ENCODE measurements at places on chromosomes 3 and 15.

DNA sequence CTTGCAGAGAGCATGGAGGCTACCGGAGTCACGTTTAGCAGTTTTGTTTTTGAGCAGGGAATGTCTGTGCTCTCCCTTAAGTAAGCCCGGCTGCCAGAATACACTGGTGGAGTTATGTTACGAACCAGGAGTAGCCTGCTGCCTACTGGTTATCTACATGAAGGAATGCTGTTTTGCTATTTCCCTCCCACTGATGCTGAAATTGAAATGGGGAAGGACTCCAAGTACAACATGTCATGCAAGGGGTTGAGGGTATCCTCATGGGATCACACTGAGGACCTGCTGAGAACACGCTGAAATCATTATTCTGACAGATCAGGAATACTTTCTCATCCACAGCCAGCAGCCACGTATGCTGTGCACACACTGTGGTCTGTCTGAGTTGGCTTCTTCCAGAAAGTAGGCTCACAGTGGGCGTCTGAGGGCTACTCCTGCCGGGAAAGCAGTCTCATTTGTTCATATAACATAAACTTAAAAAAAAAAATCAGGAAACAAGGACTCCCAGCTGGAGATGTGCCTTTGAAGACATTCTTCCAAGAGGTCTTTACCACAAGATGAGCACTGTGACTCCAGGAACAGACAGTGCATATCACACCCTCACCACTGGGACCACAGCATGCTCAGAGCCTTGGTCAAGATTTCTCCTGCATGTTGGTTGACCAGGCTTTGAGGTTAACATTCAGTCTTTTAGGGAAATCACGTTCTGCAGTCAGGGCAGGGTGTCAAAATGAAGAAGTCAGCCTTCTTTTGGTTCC is 300.4 kb upstream of the RASGRP1 start:
- no peak for DNase-seq

DNA sequence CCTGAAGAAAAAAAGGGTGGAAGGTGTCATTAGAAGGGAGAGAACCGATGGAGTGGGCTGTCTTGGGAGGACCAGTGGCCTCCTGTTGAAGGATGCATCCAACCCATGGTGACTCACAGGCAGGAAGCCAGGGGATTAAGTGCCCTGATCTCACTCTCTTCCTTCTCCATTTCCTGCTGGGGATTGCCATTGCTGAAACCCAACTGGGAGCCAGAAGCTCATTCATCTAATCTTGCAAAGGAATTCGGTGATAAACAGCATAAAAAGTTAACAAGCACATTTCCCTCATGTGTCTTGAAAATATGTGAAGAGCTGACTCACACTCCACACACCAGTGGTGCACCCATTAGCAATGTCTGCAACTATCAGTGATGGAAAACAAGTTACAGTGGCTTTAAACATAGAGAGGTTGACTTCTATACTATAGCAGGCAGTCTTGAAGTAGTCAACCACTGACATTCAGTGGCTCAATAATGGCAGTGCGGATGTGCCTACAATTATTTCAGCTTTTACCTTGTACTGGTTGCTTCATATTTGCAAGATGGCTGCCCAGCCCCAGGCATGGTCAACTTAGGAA is 12.8 kb upstream of the CSRNP1 start:
- DNase-seq, result no peak

DNA sequence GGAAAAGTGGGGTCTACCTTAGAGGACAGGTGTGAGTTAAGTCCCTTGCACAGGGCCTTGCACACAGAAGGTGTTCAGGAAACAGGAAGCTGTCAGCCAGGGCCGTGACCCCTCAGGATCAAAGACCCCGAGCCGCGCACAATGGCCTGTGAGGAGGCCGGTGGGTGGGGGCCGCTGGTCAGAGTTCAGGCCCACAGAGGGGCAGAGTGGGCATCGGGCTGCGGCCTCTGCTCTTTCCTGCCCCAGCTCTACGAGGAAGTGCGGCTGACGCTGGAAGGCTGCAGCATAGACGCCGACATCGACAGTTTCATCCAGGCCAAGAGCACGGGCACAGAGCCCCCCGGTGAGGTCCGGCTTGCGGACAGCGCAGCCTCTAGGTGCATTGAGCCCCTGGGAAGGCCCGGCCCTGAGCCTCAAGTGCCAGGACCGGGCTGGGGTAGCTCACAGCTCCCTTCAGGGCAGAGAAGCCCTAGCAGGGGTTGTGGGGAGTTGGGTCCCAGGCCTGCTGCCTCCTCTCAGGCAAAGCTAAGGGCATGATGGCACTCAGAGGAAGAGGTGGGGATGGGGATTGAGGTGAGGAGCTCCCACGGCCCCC is 37.2 kb downstream of the PSTPIP1 start:
- DNase-seq, result no peak

GRCh38 chr15:96333131-96334016 is 2.9 kb downstream of the NR2F2 start:
- no peak for DNase-seq

DNA sequence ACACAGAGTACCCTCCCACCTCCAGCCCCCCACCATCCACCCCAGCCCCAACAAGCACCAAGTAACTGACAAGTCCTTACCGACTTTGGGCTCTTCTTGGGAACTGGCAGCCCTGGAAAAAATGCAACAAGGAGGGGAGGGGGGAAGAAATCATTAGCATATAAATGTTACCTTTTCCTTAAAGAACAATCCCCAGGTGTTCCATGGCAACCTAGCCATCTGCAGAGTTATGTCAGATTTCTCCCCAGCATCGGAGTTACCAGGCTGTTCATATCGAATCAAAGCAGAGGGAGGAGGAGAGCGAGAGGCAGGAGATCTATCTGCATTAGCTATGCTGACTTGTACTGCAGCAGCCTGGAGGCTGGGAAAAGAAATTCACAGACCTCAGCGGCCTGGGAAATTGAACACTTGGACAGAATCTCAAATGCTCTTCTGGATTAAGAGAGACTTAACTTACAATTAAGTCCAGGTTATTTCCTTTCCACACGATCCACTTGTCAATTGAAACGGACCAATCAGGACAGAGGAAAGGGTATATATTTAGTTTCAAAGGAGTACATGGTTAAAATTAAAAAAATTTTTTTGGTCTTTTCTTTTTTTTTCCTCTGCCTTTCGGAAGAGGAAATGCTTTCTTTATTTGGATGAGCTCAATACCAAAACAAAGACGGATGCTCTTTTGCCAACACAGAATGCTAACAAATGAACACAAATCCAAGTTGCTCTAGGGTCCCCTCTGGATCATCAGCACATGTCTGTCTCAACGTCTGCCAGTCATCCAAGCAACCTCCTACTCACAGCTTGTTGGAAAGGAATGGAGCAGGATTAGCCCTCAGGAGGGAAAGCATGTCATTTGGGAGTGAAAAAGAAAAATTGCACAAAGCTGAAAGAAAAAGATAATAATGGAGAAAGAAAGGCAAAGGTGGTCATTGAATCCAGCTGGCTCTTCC is 637.1 kb downstream of the MAGI1 start:
- DNase-seq, result no peak

DNA sequence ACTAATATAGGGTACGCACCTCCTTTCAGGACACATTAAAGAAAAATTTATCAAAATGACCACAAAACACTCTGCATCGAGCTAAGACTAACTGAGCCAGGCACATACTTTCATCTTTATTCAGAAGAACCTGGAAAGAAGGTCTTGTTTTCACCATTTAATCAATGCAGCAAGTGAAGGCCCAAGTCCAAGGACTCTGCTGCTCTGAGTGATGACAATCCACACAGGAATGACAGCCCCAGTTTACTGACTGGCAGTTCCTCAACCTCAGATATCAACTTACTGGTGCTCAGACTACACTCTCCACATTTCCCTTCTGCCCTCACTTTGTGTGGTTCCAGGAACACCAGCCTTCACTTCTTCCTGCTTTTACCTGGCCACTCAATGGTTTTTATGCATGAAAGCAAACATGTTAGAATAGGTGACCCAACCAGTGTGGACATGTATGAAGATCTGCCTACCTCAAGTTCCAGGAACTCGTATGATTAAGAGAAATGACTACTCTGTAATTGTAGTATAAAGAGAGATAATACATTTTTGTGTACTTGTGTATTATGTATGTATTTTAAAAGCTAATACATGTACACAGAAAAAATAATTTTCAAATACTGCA is 29.1 kb upstream of the RASA2 start:
- DNase-seq, result no peak

- no peak for DNase-seq
Measured at GRCh38 chr3:71305231-71306206, 278.0 kb downstream of the FOXP1 start.

- DNase-seq, result no peak
Measured at GRCh38 chr15:39608185-39609139, 27.6 kb downstream of the THBS1 start.

GRCh38 chr15:25763331-25763751 is 99.8 kb downstream of the ATP10A start:
- peak; percentile 27 for DNase-seq

DNA sequence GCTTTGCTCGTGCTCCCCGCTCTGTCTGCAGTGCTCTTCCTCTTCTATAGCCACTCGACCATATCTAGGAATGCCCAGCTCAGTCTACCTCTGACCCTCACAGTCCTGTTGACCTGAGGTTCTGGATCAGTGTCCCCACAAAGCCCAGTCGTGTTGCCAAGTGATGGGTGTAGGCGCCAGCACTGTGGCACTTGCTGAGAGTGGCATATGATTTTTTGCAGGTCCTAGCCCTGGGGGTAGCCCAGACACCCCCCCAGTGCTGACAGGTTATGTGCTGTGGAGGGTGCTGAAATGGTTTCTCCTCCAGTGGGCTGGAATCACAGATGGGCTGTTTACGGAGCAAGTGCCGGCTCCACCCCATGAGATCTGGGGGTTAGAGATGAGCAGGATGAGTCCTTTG is 32.5 kb downstream of the ACAD9 start:
- no peak for DNase-seq

DNA sequence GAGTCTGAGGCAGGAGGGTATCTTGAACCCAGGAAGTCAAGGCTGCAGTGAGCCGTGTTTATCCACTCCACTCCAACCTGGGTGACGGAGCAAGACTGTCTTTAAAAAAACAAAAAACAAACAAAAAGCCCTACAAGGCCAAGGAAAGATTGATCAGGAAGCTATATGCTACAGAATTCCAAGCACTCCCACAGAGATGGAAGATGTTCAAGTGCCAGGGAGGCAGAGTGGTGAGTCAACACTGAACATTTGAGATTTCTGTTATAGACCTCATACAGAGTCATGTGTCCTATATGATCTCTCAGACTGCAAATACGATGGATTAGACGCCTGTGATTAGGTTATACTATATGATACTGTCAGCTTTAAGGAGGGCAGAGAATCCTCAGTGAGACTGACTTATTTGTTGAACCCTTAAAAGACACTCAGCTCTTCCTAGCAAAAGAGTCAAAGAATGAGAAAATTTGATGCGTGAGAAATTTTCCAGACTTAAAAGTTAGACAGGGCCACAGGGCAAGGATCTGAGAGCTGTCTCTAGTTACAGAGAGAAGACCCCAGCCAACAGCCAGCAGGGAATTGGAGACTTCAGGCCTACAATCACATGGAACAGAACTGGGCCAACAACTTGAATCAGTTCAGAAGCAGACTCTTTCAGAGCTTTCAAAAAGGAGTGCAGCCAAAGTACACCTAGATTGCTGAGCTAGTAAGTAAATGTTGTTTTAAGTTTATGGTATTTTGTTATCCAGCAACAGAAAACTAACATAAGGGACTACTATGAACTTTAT is 107.6 kb downstream of the PIK3CB start:
- no peak for DNase-seq

DNA sequence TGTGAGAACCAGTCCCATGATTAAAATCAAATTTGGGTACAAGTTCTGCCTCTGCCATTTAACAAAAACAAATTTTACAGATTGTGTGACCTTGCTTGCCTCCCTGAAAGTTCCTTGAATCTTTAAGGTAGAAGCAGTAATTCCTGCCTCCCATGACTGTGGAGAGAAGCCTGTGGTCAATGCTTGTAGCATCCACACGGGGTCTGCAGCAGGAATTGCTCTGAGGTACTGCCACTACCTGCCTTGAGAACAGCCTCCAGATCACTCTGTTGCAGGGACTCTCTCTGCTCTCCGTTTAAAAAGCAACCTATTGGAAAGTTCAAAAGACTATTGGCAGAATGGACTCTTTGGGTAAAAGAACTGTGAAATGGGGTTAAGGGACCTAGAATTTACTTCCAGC is 75.9 kb downstream of the SST start:
- DNase-seq, result no peak

DNA sequence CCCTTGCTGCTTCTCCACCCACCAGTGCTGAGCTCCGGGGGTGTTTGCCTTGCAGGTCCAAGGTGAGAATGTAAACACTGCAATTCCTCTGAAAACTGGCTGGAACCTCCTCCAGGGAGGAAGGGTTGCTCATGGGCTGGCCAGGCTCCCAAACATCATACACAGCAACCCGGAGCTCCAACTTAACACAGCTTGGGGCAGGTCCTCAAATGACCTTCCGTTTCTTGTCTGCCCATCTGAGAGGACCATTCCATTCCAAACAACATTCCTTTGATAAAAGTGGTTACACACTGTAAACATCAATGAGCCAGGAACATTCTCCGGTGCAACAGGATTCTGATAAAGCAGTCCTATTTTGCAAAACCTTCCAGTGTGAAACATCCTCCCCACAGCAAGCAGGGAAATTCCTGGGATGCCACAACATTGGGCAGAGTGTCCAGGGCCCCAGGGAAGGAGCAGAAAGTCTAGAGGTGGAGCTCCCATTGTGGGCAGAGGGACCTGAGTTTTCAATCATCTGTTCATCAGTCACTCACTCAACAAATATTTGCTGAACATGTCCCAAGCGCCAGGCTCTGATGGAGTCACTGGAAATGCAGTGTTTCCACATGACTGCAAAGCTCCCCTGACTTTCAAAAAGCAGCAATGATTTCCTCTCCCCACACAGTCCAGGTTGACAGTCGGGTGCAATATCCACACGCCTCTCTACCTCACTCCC is 7.3 kb upstream of the HEG1 start:
- no peak for DNase-seq

DNA sequence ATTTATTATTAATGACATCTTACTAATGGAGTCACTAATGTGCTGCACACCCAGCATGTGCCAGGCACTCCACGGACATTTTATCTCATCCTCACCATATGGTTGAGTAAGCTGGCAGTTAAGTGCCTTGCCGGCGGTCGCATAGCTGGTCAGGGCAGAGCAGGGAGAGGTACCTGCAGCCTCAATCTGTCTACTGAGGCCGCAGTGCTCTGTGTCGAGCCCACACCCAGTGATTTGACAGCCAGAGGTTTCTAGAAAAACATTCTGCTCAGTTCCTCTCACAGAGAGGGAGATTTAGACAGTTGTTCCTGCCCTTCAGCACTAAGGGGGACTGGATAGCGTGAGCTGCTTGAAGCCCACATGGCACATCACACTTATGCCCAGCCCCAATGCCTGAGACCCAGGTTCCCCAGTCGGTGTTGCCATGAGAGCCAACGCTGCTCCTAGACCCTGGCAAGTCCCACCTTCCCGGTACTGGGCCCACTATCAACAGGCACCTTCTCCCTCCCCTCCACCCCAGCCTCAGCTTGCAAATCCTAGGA is 2.6 kb downstream of the LIPC start:
- no peak for DNase-seq

DNA sequence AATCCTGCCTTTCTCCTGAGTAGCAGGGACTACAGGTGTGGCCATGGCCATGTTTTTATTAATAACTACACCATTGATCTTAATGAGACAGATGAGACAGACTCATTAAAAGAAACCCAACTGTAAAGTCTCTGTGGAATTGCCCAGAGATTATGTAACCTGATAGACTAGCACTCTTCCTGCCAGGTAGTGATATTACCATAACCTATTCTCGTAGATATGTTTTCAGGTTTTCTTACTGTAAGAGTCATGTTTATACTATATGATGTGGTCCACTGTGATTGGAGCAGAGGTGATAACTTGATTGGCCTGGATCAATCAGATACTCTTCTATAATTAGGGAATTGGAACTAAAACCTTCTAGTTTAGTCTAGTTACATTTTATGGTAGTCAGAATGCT is 93.7 kb downstream of the NFKBIZ start:
- DNase-seq, result no peak

GRCh38 chr15:85407421-85408269 is 27.2 kb downstream of the AKAP13 start:
- no peak for DNase-seq
